Esophagus mucosa (tissue), 1 donor: ENCODE measurements at places on chromosomes 5 and 9. TPM values are rescaled to one million over a fixed set of nuclear protein-coding genes. Genes with fewer than 3 reads are reported as not detected.

The MGAT1 gene
- total RNA-seq = 64.6 TPM

The ANKRD31 gene
- total RNA-seq = 0.32 TPM

The FBP1 gene
- 1.2 TPM for total RNA-seq

The TNC gene
- total RNA-seq = 56.6 TPM

The OSMR gene
- total RNA-seq = 23.1 TPM

The UGCG gene
- total RNA-seq = 61.0 TPM

The SH3TC2 gene
- total RNA-seq = 3.4 TPM

The FBXW11 gene
- total RNA-seq = 45.9 TPM

The SAXO1 gene
- total RNA-seq = not detected

The PCDHGA10 gene
- 5.3 TPM for total RNA-seq

The QRFP gene
- total RNA-seq = not detected

The LIFR gene
- 6.9 TPM for total RNA-seq

The CAPSL gene
- not detected for total RNA-seq

The LCN9 gene
- not detected for total RNA-seq

The DMRT3 gene
- total RNA-seq = not detected

The THBS4 gene
- total RNA-seq = 0.16 TPM

The CARD19 gene
- 19.9 TPM for total RNA-seq

The MAMDC4 gene
- 1.3 TPM for total RNA-seq

The MSH3 gene
- total RNA-seq = 11.4 TPM

The PLAA gene
- 21.6 TPM for total RNA-seq

The KLF9 gene
- 6.1 TPM for total RNA-seq

The RNF180 gene
- total RNA-seq = 2.8 TPM

The POLE3 gene
- 39.7 TPM for total RNA-seq

The HRH2 gene
- total RNA-seq = 0.76 TPM

The CATSPER3 gene
- 0.40 TPM for total RNA-seq

The LCN10 gene
- 1.3 TPM for total RNA-seq

The PCDHB14 gene
- total RNA-seq = 2.0 TPM

The ACSL6 gene
- 0.08 TPM for total RNA-seq

The FOXD4 gene
- total RNA-seq = 0.28 TPM

The CENPP gene
- 8.2 TPM for total RNA-seq

The LTC4S gene
- total RNA-seq = 5.1 TPM

The TNFSF8 gene
- 0.20 TPM for total RNA-seq

The IRX2 gene
- total RNA-seq = 3.1 TPM

The FBN2 gene
- total RNA-seq = 1.00 TPM

The HAVCR1 gene
- not detected for total RNA-seq

The SMIM33 gene
- total RNA-seq = not detected

The TRIM36 gene
- 1.2 TPM for total RNA-seq

The TLE4 gene
- 30.4 TPM for total RNA-seq

The IFNK gene
- not detected for total RNA-seq

The EGFLAM gene
- 0.68 TPM for total RNA-seq

The HMGCS1 gene
- total RNA-seq = 307 TPM

The OTULINL gene
- total RNA-seq = 0.88 TPM

The GFI1B gene
- total RNA-seq = not detected

The FAM53C gene
- total RNA-seq = 12.6 TPM

The CSF1R gene
- 2.7 TPM for total RNA-seq
